Pons (tissue), 1 donor: ENCODE measurements at places on chromosomes 5 and 9.

GRCh38 chr9:116267021-116267420 is 113.4 kb downstream of the PAPPA start:
- no peak for DNase-seq

GRCh38 chr5:81853030-81853357 is 102.1 kb upstream of the SSBP2 start:
- DNase-seq = no peak

GRCh38 chr5:141513627-141514329 is 24.9 kb downstream of the PCDHGC5 start:
- DNase-seq = peak; percentile 78

- no peak for DNase-seq
Observed at GRCh38 chr5:22787807-22788206, 65.3 kb downstream of the CDH12 start.

DNA sequence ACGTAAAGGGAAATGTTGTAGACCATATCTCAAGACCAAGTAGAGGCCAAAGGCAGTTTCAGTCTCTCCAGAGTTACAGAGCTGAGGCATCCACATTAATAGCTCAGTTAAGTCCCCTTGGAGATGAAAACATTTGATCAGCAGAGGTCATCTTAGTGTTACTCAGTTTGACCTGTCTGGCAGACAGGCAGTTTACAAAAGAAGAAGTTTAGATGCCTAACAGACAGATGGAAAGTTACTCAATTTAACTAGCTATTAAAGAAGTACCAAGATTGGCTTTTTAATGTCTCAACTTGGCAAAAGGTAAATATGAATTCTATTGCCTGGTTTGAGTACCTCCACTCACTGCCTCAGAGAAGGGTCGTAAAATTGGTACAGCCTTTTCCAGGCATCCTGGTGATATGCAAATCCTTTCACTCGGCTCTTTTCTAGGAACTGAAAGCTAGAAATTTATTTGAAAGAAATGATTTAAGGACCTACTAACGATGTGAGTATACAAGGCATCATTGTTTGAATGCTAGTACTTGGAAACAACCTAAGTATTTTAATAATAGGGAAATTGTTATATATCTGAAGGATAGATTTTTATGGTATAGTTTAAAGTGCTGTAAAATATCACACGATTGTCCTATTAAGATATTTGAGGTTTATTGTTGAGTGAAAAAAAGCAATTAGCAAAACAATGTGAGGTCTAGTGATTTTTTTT is 14.8 kb downstream of the ACO1 start:
- DNase-seq = no peak

- peak; percentile 93 for DNase-seq
Observed at GRCh38 chr5:119476341-119476740, 24.0 kb downstream of the HSD17B4 start.

- no peak for DNase-seq
Observed at GRCh38 chr5:177483994-177484901, 10.8 kb upstream of the DBN1 start.

- no peak for DNase-seq
Observed at GRCh38 chr5:173302546-173303155, 25.6 kb downstream of the STC2 start.

GRCh38 chr9:112408275-112408674 is 28.4 kb downstream of the HSDL2 start:
- no peak for DNase-seq

GRCh38 chr9:34651876-34652601 is at the start of gene IL11RA:
Gene IL11RA, plus strand, starts transcription at chr9:34652185. Its CDS starts 3,033 bp downstream, at chr9:34655218.
- peak; percentile 95 for DNase-seq
